Fibroblast of gingiva (primary cell): ENCODE measurements at places on chromosomes 13 and 19.

GRCh38 chr13:89375839-89376238 lies 1704.7 kb downstream of the SLITRK5 start:
- DNase-seq = peak; percentile 61

DNA sequence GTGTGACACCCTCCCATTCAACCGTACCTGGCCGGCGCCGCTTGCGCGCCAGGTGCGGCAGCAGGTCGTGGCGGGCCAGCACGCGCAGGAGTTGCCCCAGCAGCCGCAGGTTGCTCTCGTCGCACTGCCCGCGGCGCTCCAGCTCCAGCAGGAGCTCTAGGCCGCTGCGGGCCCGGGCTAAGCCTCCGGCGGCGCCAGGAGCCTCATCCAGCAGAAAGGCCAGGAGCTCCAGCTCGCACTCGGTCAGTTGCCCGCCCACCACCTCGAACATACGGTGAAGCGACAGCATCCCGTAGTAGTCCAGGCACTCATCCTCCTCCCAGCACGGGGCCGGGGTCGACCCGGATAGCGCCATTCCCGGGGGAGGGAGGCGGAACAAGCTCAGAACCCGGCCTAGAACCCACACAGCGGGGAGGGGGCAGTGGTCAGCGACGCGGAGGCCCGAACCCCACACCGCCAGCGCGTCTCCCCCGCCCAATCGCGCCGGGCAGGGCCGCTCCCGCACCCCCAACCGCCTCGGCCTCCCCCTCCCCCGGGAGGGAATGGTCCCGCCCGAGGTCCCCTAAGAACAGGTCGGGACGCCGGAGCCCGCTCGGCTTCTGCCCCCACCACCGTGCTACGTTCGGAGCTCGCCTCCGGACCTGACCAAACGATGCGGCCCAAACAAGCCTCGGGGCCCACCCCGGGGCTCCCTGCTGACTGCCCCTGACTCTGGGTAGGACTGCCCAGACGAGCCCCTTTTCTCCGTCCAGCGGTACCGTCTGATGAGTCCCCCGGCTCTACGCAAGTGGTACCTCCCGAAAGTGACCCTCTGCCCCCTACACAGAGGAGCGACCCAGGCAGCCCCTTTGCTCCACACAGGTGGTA lies 591 bp downstream of the DEDD2 start:
- DNase-seq = peak; percentile 24

DNA sequence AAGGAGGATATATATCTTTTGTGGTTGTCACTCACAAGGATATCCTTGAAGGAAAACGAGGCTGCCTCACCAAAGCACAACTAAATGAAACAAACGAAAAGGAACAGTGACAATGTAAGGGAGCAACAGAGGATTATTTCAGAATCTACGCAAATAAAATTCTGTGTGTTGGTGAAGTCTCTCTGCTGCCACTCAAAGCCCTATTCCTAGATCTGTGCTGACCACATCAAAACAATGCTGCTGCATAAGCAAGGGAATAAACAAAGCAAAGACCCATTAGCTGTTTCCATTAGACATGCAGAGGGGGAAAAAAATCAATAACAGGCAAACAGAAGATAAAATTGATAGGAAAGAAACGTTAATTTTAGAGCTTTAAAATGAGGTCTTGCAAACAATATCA lies 204.4 kb downstream of the MZT1 start:
- no peak for DNase-seq

- DNase-seq = no peak
Observed at GRCh38 chr19:40053491-40053890, 2.5 kb downstream of the ZNF780B start.

DNA sequence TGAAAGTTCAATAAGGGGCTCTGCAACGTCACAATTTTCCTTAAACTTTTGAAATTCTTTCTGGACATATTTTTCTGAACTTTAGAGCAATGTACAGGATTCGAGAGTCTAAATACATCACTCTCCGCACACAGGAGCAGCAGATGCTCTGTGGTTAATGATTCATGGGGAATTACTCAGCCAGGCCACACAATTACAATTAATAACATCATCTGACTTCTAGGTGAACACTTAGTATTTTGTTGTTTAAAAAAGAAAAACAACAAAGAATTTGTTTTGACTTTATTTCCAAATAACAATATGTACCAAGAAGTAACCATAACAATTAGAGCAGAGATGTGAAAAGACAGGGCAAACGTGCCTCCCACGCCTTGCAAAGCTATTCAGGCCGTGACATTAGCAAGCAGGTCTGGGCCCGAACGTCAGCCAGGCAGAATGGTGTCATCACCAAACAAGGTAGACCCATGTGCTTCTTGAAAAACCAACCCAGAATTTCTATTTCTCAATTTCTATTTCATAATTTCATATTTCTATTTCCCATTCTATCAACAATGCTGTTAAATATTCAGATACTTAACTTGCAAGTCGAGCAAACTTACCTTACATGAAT lies 236.3 kb downstream of the COL4A1 start:
- DNase-seq = peak; percentile 32

DNA sequence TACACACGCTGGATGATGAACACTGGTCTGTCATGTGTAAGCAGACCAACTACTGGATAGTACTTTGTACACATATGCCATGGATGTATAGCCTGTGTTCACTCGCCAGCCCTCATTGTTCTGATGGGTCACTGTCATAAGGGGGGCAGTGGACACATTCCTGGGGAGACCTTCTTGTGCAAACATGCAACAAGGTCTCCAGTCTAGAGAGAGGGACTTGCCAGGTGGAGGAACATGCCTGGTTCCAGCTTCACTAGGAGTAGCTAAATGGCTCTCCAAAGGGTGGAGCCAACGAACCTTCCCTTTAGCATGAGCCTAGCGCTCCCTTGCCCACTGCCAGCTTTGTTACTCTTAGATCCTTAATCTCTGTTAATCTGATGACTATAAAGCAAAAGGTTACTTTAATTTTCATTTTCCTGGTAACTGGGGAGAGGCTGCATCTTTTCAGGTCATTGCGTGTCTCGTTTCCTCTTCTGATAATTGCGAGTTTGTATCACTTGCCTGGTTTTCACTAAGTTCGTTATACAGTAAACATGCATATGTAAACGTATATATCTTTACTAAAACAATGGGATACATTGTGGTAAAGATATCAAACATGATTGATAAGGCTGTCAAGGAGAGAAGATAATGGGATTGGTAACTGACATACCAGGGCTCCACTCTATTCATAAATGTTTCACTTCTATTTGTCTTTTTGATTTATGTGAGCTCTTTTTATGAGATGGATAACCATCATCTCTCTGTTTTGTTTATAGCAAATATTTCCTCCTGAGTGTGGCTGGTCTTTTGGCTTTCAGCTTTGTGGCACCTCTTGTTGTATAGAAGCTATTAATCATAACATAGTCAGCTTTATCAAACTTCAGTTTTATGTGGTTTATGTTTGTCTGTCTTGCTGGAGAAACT lies 235.2 kb upstream of the SGCG start:
- no peak for DNase-seq

DNA sequence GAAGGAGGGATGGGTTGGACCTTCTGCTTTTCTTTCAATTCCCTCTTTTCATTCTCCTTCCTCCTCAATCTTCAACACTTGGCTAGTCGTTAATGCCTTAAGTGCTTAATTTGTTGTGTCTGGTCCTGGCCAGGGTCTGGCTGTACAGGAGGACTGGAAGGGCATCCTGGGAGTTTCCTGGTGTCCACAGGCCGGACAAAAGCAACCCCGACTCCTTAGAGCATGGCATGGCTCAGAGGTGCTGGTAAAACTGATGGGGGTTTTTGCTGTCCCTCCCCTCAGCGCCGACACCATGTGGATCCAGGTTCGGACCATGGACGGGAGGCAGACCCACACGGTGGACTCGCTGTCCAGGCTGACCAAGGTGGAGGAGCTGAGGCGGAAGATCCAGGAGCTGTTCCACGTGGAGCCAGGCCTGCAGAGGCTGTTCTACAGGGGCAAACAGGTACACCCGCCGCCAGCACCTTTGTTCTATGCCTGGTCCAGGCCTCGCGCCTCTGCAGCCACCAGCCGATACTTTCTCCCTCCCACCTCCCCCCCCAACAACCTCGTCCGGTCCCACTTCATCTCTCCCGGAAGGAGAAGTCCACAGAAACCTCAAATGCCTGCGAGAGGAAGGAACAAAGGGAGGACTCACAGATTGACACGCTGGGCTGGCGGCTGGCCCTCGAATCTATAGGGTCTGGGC lies 1.4 kb downstream of the UHRF1 start:
- peak; percentile 49 for DNase-seq

GRCh38 chr19:6374711-6375410 lies 872 bp downstream of the PSPN start:
- no peak for DNase-seq

GRCh38 chr19:3868770-3869456 lies at the start of gene ZFR2:
TSS of gene ZFR2 (minus strand) at chr19:3869038. CDS start at chr19:3869017, 21 bp downstream.
- no peak for DNase-seq
